ENCODE measurements at places on chromosomes 7 and 10.

DNA sequence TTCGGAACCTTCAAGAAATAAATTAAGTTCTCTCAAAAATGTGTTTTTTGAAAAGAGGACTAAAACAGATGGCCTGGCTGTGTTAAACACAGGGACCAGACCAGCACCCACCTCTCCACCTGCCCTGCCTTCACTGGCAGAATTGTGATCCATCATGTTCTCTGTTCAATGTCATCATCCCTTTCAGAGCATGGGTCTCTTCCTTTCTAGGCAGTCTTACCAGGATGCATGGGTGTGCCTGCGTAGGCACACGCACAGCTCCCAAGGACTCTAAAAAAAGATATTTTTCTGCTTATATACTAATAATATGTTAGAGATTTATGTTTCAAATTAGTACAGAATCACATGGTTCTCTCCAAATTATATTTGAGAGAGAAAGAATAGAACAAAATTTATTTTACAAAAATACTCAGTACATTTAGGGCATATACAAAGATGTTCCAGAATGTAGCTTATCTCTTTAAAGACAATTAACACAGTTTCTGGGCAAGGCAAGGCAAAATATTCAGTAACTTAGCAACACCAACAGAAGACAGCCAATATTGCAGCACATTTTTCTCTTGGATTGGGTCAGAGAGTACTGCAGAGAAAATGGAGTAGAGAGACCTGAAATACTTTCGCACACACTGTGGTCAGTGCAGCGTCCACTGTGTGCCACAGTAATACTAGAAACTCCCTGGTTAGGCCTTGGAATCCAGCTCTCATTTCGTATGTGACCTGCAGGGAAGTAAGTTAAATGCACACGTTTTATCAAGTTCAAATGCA is 52.8 kb downstream of the EGFR start:
- no peak for DNase-seq

GRCh38 chr10:130933008-130933390 is 378.5 kb downstream of the TCERG1L start:
- DNase-seq: no peak

GRCh38 chr7:11327633-11328032 is 354.0 kb downstream of the PHF14 start:
- no peak for DNase-seq

GRCh38 chr10:35640474-35640873 is 1.6 kb downstream of the FZD8 start:
- peak; percentile 47 for DNase-seq

DNA sequence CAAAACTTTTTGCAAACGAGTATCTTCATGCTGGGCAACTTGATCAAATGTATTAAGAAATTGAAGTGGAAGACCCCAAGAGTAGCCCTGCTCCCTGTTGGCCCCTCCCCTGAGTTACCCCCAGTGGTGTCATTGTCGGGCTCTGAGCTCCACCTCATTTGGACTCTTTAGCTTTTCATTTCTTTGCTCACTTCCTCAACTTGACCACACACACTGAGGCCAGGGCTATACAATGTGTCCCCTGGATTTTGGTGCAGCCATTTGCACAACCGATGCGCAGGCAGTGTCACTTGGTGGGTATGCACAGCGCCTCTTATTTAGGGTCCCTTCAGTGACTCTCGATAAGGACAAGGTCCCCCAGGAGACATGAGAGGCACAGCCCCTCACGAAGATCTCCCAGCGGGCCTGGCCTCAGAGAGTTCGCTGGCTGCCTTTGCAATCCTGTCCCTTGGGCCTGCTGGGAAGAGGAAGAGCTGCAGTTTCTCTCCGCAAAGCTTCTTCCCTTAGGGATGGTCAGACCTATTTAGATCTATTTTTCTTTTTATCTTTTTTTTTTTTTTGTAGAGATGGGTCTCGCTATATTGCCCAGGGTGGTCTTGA is 2.5 kb upstream of the MUC3A start:
- no peak for DNase-seq

- DNase-seq: no peak
Measured at GRCh38 chr7:54697659-54698186, 61.3 kb downstream of the SEC61G start.

GRCh38 chr7:17171427-17171826 is 127.0 kb upstream of the AHR start:
- DNase-seq: no peak

Data from stimulated activated CD4-positive, alpha-beta T cell treated with anti-CD3 and anti-CD28 coated beads, Interleukin-4, amount 100 ng/mL, for 1 hour (primary cell).